Urinary bladder (tissue), 4 donors: ENCODE measurements at places on chromosomes 2 and 18. TPM values are rescaled to one million over a fixed set of nuclear protein-coding genes. Genes with fewer than 3 reads are reported as not detected.
A peak's percentile ranks its signal among the peaks of the same experiment; 100 is the strongest.

DNA sequence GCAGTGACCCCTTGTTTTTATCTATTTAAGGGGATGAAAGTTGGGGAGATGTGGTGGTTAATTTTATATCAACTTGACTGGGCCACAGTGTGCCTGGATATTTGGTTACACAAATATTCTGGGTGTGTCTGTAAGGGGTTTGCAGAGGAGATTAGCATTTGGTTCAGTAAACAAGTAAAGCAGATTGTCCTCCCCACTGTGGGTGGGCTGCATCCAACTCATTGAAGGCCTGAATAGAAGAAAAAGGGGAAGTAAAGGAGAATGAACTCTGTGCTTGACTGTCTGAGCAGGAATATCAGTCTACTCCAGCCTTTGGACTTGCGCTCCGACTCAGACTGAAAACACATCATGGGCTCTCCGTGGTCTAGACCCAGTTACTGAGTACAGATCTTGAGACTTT is 80.9 kb downstream of the GCA start:
- no peak for DNase-seq

Gene HOXD8
- polyA plus RNA-seq, result 7.0 TPM

DNA sequence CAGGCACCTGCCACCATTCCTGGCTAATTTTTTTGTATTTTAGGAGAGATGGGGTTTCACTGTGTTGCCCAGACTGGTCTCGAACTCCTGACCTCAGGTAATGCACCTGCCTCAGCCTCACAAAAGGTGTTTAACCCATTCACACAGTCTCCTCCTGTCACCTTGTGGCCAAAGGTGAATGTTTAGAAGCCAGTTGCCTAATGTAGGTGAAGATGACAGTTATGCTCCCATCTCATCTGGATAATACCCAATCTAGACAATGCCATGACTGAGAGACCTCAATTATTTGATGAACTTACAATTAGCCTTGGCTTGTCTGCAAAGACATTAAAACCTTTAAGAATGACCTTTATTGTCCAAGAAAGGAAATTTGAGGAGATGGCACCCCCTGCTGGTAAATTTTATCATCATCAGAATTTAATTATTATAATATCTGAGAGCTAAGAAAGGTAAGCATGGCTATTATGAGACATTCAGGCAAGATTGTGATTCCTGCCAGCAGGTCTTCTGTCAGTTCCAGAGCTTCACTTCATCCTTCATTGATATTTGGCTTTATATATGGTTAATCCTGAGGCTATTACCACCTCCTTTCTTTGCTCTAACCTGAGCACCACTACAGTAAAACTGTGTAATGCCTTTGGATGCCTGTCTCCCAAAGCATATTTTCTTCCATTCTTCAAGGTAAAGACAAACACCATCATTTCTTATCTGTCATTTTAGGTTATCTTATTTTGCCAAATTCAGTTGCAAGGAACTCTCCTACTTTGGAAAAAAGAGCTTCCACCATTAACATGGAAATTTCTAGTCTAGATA is 117.6 kb downstream of the FAM124B start:
- peak; percentile 35 for DNase-seq

Gene C2orf66
- 0.10 TPM for polyA plus RNA-seq

Gene KCNE4
- polyA plus RNA-seq, result 37.0 TPM

DNA sequence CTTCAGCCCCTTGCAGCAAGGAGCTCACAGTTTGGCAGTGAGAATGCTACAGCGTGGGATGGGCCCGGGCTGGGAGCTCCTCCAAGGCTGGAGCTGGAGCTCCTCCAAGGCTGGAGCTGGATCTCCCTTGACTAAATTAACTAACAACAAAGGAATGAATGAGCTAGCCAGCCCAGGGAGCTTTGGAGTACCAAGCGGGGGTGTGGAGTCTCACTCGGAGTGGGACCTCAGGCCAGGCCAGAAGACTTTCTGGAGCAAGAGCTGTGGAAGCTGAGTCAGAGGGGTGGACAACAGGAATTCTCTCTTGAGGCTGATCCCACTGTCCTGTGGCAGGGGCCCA is 244.7 kb upstream of the HS6ST1 start:
- DNase-seq, result peak; percentile 78

Gene AMER3
- 0.05 TPM for polyA plus RNA-seq

DNA sequence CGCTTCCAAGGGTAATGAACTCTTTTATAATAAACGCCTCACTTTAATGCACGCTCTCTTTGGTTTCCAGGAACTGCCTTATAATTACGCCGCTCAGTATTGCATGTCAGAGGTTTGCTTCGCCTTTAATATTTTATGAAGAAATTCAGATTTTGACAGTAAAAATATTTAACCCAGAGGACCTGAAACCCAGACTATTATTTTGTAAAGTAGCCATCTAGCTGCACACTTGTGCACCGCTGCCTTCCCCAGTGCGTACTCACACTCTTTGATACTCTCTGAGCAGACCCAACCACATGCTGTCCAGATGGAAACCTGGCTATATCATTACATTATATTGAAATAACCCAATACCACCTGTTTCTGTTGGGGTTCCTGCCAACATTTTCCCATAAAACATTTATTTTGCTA is 270.1 kb downstream of the C1D start:
- no peak for DNase-seq

Gene ANO7
- polyA plus RNA-seq, result 1.2 TPM

Gene RESP18
- polyA plus RNA-seq, result not detected

DNA sequence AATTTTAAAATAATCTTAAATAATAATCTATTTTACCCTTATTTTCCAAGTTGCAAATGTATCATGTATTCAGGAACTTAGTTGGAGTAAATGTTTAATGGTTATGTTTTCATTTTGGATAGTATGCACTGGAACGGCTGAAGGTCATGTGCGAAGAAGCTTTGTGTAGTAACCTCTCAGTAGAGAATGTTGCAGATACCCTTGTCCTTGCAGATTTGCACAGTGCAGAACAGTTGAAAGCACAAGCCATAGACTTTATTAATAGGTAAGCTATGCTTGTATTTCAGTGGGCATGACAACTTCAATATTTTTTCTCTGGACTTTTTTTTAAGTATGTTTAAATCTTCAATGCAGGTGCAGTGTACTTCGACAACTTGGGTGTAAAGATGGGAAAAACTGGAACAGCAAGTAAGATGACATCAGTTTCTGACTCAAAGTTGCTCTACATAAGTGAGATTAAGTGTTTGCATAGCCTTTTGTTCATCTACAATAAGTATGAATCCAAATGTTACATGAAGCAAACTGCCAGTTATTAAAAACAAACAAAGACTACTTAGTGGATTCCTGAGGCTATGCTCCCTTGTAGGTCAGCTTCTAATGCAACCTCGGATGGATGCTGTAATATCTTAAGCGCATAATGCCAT is 63.1 kb downstream of the SPOPL start:
- no peak for DNase-seq

Gene SPC25
- 0.32 TPM for polyA plus RNA-seq

Gene ALKAL2
- 14.5 TPM for polyA plus RNA-seq

DNA sequence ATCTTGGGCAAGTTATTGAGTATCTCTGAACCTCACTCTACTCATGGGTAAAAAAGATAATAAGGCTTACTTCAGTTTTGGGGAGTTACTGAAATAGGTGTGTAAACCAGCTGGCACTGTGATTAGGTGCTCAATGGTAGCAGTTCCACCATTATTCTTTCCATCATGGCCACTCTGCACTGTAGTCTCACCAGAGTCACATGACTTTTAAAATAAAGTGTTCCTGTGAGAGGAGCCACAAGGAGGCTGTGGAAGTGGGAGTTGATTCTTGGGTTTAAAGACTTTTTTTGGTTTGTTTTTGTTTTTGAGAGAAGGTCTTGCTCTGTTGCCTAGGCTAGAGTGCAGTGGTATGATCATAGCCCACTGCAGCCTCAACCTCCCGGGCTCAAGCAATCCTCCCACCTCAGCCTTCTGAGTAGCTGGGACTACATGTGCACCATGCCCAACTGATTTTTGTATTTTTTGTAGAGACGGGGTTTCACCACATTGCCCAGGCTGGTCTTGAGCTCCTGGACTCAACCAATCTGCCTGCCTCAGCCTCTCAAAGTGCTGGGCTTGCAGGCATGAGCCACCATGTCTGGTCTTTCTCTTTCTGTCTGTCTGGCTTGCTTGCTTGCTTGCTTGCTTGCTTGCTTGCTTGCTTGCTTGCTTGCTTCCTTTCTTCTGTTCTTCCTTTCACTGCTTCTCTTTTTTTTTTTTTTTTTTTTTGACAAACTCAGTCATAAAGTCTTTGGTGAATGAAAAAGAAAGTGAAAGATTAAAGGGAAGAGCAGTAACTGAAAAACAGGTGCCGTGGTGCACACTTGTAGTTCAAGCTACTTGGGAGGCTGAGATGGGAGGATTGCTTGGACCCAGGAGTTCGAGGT is 21.2 kb upstream of the ACVR1 start:
- no peak for DNase-seq

Gene TMEM178A
- polyA plus RNA-seq, result 1.3 TPM

Gene STARD6
- polyA plus RNA-seq, result not detected

DNA sequence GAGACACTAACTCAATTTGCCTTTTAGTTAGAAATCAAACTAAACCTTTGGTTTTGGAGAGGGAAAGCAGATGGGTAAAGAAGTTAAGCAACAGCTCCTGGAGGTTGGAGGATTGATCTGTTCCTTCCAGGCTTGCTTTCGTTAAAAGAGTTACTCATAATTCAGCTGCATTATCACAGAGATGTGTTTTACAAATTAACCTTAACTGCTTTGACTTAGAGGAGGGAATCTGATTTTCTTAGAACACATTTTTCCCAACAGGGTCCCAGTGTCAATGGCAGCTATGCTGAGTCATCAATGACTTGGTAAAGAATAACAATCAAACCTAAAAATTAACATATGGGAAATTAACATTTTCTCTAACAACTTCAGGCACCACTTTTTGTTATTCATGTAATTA is 113.4 kb downstream of the COPS8 start:
- DNase-seq, result no peak

DNA sequence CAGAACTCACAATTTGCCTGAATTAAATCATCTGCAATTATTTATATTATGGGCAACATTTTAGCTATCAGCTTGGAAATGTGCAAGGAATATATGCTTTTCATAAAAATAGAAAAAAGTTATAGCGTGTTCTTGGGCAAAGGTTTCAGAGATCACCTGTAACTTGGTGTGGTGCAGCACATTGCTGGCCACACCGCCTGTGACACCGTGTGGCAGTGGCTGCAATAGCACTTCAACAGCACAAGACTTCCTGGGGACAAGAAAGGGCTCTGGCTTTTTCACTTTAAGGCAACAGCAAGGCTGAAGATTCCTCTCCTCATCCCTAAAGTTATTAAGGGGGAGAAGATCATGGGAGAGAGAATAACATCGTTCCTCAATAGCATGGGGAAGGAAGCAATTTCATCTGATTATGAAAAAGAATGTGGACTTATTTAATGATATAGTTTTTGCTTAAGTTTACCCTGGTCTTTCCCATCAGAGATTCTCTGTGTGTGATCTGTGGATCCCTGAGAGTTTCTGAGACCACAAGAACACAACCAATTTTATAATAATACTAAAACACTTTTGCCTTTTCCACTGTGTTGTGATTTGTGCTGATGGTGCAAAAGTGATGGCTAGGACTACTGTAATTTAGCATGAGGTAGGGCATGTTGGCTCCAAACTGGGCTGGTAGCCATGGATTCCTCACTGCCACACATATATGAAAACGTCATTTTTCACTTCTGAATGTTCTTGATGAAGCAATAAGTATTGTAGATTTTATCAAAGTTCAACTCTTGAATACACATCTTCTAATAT is 15.0 kb upstream of the SERPINB3 start:
- DNase-seq, result no peak

DNA sequence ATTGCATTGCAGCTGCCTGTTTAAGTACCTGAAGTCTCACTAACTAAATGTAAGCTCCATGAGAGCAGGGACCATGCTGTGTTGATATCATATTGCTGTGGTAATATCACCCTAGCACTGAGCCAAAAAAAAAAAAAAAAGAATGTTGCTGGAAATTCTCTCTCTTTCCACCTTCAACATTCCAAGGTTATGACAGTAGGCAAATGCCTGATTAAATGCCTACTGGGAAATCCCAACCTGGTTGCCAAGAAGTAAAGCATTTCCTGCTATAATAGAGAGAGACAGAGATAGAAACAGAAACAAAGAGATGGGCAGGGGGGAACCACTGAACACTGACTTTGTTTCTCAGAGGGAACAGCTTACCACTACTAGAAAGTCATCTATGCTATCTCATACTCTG is 1604.2 kb downstream of the LRP1B start:
- no peak for DNase-seq

- no peak for DNase-seq
Measured at GRCh38 chr2:13676269-13676668, 956.2 kb upstream of the LRATD1 start.

- DNase-seq, result peak; percentile 71
Measured at GRCh38 chr18:58493516-58494253, 135.2 kb downstream of the ALPK2 start.

GRCh38 chr2:128008074-128008672 is 19.7 kb downstream of the SAP130 start:
- DNase-seq, result no peak

DNA sequence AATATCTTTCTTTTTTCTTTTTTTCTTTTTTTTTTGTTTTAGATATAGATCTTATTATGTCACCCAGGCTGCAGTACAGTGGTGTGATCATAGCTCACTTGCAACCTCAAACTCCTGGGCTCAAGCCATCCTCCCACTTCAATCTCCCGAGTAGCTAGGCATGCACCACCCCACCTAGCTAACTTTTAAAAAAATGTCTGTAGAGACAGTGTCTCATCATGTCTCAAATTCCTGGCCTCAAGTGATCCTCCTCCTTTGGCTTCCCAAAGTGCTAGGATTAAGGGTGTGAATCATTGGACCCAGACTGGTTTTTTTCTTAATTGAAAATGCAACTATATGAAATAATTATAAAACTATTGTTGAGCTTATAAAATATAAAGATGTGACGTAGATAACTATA is 9.8 kb upstream of the ZCCHC2 start:
- no peak for DNase-seq

Gene NYAP2
- 0.01 TPM for polyA plus RNA-seq

- DNase-seq, result no peak
Measured at GRCh38 chr2:198055716-198056115, 251.3 kb downstream of the PLCL1 start.

- DNase-seq, result no peak
Measured at GRCh38 chr2:109222825-109223471, 93.9 kb downstream of the SH3RF3 start.

- no peak for DNase-seq
Measured at GRCh38 chr2:230644356-230644935, 68.2 kb upstream of the CAB39 start.

GRCh38 chr2:136785215-136785614 is 19.9 kb downstream of the THSD7B start:
- no peak for DNase-seq

Gene KCNG2
- polyA plus RNA-seq, result 0.46 TPM
